Activated CD4-positive, CD25-positive, alpha-beta regulatory T cell treated with anti-CD3 and anti-CD28 coated beads, Interleukin-2, amount 50 U/mL, for 72 hours (primary cell): ENCODE measurements at places on chromosomes 6 and 20.

GRCh38 chr20:10636326-10636818, 37.4 kb downstream of the JAG1 start:
- DNase-seq: no peak

- peak; percentile 50 for DNase-seq
These were observed 37.1 kb downstream of the PPP1R16B start for GRCh38 chr20:38842558-38842981.

- no peak for DNase-seq
These were observed 422.9 kb upstream of the CHD6 start for GRCh38 chr20:42041000-42041565.

- no peak for DNase-seq
These were observed 41.1 kb upstream of the SPACA1 start for GRCh38 chr6:88006557-88006956.

DNA sequence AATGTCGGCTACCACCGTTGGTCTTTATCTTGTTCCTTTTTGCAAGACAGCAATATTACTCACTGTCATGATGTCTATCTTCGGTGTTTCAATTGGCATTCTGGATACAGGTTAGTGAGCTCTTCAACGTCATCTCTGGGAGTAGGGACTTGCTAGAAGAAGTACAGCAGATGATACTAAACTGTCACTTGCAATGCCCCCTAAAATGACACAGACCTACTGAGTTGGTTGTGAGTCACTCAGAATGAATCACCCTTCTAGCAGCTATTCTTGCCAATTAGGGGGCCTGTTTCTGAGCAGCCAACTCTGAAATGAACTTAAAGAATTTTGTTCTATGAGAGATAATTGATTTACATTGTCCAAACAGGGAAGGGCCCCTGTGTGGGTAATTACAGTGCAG, 176.5 kb downstream of the SLC16A10 start:
- no peak for DNase-seq

GRCh38 chr6:129517288-129517687, 192.7 kb downstream of the ARHGAP18 start:
- DNase-seq: no peak

DNA sequence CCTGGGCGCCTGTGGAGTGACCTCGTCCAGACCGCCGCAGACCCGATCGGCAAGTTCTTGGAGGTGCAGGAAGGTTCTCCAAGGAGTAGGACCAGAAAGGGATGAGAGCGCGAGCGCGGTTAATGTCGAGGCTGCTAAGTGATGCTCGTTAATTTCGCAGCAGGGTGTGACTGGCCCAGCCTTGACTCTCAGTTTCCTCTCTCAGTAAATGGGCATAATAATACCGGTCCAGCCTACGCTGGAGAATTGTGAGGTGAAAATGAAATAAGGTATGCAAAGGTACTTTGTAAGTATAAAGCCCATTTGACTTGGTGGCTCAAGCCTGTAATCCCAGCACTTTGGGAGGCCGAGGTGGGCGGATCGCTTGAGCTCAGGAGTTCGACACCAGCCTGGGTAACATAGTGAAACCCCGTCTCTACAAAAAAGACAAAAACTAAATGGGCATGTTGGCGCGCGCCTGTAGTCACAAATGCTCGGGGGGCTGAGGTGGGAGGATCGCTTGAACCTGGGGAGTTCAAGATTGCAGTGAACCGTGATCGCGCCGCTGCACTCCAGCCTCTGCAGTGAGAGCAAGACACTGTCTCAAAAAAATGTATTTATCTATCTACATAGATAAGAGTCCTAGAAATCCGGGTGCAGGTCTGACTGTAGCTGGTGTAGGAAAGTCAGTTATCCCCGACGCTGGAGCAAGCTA, 634 bp upstream of the BTBD9 start:
- DNase-seq: no peak

DNA sequence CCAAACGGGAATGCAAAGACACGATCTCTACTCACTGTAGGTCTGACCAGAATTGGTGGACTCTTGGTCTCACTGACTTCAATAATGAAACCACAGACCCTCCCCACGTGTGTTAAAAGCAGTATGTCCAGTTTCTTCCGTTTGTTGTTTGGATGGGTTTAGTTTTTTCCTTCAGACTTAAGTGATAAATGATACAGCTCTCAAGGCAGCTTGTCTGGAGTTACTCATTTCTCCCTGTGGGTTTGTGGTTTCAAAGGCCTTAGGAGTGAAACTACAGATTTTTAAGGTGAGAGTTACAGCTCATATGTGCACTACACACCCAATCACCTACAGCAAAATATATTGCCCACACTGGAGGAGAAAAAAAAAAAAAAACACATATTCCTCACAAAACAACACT, 86.7 kb upstream of the STMND1 start:
- no peak for DNase-seq

DNA sequence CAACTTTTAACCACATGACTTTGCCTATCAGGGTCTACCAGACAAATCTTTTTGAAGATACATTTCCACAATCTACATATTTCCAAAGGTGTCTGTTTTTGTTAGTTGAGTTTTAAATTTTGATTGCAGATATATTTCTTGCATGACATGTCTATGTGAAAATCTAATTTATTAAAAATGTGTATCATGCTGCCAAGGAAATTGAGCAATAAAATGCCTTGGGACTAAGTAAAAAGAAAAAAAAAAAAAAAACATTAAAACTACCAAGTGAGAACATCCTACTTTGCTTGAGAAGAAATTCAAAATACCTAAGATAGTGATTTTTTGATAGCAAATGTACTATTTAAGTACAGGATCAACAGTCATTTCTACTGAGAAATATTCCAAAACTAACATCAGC, 17.7 kb downstream of the SLC17A5 start:
- DNase-seq: no peak

DNA sequence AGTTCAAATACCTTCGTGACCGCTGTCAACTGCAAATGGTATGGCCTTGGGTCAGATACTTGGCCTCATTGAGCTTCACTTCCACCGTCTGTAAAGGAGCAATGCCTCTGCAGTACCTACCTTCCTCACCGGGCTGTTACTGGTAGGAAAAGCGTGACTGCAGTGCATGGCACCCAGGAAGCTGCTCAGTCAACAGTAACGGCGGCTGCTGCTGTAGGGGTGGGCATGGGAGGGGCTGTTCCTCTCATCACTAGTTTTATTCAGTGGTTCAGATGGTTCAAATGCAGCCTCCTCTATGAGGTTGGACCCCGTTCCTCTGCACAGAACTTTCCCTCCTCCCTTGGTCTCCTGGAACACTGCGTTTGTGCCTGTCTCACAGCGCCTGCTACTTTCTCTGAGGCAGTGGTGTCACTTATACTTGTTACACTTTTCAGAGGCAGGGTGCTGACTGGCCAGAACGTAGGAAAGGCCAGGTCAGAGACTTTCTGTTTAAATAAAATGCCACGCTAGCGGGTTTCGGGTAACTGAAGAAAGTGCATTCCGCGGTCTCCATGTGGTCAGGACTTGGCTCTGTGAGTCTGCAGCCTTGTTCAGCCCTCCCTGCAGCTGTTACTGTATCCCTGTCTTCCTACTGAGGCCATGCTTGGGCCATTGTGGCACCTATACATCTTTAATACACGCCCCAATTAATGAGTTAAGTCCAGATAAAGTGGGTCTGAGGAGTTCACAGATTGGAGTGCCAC, 279.6 kb downstream of the NRN1 start:
- no peak for DNase-seq

- no peak for DNase-seq
These were observed 473.5 kb upstream of the SPTLC3 start for GRCh38 chr20:12535316-12535715.

DNA sequence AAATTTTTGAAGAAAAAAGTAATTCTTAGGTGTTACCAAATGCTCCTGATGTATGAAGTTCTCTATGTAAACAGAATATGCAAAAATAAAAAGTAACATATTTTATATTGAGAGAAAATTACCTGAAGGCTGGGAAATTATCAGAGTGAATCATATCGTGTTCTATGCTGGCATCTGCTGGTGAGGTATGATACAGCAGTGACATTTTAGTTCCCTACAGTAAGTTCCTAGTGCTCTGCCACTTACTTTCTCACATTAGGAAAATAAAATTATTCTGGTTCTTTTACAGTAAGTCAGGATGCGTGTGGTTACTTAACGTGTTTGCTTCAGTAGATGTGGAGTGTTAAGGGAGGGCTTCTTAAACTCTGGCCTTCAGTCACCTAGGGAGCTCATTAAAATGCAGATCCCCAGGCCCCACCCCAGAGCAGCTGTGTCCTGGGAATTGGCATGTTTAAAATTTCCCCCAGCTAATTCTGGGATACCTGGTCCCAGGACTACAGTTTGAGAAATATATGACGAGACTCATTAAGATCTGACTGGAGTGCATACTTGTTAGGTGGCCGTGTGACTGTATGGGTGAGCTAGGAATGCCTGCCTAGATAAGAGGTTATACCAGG, 3.2 kb downstream of the ACTR5 start:
- no peak for DNase-seq

GRCh38 chr6:137084090-137084489, 39.3 kb upstream of the IL20RA start:
- no peak for DNase-seq

DNA sequence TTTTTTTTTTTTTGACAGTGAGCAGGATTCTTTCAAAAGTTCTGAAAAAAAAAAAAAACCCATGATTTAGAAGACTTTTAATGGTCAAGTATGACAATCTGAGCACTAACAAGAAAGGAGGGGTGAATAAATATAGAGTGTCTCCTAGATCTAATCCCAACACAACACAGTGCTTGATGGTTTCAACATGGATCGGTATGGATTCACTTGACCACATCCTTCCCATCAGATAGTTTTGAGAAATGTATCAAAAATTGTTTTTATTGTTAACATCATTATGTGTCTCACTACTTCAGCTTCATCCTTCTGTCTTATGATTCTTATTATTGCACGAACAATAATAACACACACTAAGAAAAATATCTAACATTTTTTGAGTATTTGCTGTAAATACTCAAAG, 21.0 kb downstream of the KIF13A start:
- DNase-seq: no peak

DNA sequence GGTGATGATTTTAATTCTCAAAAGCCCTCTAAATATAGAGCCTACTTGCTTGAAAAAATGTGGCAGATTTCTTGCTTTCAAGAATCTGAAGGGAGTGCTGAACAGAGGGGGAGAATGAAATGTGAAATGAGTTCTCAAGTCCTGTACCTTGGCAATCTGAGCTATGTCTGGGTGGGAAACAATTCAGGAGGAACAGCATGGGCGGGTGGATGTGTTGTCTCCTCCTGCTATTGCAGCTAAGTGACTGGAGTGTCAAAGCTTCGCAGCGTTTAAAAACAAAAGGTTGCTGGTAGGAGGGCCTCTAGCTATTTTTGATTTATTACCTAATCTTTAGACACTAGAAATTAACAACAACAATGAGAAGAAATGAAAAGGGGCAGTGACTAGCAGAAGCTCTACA, 102.5 kb upstream of the ARG1 start:
- DNase-seq: no peak

GRCh38 chr6:128847431-128848210, 35.3 kb upstream of the LAMA2 start:
- no peak for DNase-seq

GRCh38 chr6:32570363-32570905, 19.2 kb downstream of the HLA-DRB1 start:
- DNase-seq: no peak

DNA sequence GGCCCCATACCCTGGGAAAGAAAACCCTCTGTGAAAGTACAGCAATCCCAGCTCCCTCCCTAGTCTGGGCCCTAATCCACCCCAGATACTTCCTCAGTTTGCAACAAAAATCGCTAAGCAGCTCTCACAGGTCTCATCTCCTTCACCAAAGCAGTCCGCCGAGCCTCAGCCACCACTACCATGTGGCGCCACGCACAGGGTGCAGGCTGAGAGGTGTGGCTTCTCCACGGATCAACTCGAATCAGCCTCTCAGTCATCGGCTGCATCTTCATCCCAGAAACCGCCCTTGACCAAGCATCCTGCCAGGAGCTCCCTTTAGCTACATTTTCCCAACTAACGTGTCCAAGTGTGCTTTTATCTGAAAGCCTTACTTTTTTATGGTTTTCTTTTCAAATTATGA, 50.7 kb downstream of the ANKRD60 start:
- no peak for DNase-seq

GRCh38 chr6:42511803-42512422, 51.9 kb upstream of the UBR2 start:
- no peak for DNase-seq

DNA sequence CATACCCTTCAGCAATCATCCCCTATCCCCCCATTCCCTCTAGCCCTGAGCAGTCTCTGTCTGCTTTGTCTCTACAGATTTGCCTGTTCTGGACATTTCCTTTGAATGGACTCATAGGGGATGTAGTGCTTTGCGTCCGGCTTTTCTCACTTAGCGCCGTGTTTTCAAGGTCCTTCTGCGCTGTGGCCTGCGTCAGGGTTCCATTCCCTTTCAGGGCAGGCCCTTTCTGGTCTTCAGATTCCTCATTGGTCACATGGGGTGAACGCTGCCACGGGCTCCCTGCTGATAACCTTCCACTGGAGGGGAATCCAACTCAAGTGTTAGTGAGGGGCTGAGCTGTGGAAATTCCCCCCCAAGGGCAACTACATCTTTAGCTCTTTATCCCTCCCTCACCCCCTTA, 36.4 kb upstream of the APCDD1L start:
- DNase-seq: no peak

- DNase-seq: no peak
These were observed 20.2 kb downstream of the EYA2 start for GRCh38 chr20:46914789-46915379.

DNA sequence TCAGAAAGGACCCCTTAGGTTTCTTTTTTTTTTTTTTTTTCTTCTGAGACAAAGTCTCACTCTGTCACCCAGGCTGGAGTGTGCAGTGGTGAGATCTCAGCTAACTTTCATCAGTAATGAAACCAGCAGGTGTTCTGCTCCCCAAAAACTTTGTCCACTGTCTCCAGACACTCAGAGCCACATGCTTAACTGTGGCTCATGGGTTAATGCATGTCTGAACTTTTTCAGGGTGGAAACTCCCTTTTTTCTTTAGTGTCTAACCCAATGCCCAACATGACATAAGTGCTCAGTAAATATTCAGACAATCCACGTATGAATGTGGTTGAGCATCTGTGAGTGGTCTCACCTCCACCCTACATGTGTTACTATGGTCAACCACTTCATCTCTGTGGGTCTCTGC, 45.4 kb downstream of the MYB start:
- no peak for DNase-seq

GRCh38 chr6:84897988-84898594, 133.7 kb upstream of the TBX18 start:
- DNase-seq: no peak

GRCh38 chr6:35967076-35967774, 46.3 kb upstream of the SRPK1 start:
- no peak for DNase-seq

GRCh38 chr6:136641166-136641565, 90.9 kb upstream of the MAP7 start:
- no peak for DNase-seq
